Fibroblast of skin of abdomen (primary cell): ENCODE measurements at places on chromosomes 4 and X.
A peak's percentile ranks its signal among the peaks of the same experiment; 100 is the strongest.

- no peak for DNase-seq
Measured at GRCh38 chrX:131792789-131793462, 230.2 kb upstream of the STK26 start.

DNA sequence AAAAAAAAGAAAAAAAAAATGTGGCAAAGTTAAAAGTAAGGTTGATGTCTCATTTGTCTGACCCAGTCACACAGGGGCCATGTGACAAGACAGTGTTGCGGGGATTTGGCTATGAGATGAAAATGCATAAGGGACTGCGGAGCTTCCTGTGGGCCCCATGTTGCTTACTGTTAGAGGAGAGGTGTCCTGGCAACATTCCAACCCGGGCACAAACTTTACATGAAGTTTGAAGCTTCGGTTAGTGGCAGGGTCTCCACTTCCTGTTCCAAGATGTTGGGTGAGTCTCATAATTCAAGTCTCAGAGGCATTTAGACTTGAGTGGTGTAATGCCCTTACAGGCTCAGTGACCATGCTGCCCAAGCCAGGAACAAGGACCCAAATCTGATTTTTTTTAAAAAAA lies 111.3 kb downstream of the MAML3 start:
- DNase-seq: no peak

DNA sequence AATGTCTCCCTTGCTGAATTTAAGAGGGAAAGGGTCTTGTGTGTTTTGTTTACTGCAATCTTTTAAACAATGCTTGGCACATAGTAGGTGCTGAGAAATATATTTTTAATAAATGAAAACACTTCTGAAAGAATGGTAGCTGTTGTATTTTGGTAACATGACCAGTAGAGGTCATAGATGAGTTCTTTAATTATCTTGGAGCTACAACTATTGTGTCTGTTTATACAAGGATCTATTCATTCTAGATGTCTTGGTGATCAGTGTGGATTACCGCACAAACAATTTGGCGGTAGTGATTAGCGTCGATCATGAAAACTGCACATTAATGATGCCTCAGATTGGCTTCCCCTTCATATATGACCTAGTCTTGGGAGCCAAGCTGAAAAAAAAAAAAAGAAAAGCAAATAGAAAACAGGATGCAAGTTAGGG lies 21.4 kb upstream of the SCRG1 start:
- DNase-seq: no peak

DNA sequence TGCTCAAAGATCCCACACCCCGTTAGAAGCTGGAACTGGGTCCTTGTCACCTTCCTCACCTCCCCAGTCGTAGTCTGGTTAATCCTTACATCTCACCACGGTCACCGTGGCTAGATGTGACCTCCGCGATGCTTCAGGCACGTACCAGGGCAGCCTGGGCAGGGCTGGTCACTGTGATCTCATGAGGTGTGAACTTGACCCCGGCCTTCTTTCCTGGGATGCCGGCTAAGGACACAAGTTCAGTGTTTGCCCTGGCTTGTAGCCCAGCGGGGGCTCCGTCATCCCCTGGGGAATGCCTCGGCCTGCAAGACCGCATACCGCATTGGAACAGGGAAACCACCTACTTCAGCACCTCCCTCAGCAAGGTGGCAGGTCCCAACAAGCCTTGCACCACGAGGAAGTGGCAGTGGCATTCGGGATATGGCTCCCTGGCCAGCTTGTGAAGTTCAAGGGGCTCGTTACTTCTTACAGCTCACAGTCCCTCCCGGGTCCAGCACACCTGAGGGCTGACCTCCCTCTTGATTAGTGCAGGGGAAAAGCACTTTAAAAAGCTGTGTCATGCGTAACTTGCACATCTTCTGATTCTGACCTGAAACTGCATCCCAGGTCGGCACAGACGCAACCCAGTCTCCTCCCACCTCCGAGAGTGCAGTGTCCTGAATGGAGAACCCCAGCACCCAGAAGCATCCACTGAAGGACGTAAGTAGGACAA lies 25.9 kb downstream of the NOP14 start:
- no peak for DNase-seq

DNA sequence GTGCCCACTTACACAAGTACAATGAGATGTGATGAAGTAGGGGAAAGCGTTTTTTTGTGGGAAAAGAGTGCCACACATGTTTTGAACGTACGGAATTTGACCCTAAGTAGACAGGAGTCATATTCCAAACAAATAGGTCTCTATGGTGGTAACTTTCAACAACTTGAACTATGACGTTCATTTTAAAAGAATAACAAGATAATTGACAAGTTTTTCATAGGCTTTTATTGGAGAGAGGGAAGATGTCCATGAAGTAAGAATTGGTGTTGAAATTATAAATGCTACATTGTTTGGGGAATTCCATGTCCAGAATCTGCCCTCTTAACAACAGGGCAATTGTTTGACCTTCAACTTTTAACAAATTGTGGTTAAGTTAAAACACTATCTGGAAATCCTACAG lies 126.5 kb downstream of the GASK1B start:
- no peak for DNase-seq

DNA sequence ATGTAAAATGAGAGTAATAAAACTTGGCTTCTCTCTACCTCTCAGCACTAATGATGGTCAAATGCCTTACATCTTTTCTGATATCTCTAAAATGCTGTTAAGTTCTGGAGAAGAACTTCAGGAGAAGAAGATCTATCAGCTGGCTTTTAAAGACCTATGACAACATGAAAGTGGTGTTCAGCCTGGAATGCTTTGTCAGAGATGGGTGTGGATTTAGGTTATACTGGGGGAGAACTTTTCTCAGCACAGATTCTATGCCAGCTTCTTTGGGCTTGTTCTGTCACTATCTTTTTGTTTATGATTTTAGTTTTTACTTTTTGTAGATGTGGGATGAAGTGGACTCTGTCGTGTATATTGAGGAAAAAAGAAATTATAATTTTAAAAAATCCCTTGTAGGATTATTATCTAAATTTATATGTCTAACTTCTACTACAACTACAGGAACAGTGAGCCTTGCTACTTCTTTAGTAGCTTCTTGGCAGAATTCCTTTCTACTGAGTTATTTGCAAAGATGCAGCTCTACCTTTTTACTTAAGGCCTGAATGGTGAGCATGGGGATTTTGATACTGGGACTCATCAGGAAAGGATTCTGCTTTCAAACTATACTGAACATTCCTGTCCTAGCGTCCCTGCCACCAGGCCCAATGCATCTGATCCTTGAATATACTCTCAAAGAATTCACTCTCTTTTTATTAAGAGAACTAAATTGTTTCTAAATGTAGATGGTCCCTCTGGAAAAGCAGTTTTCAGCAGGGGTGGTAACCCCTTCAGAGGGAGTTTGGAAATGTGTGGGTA lies 19.6 kb downstream of the CYP2U1 start:
- peak; percentile 20 for DNase-seq
